ENCODE measurements at places on chromosomes 2 and 18.

DNA sequence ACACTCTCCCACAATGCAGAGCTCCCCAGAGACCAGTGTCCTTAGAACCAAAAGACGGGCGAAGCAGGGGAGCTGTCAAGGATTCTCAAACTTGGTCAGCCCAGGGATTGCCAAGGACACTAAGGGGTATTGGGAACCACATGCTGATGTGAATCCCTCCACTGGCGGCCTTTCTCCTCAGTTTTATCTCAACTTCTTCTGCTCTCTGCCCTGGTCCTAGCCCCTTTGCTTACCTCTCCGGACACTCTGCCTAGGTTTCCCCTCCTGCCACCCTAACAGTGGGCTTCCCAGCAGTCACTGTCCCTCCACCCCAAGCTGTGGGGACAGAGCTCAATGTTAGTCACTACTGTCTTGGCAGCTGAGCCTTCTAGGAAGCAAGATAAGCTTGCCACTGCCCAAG lies 61.1 kb downstream of the POLR1A start:
- DNase-seq, result peak; percentile 0

DNA sequence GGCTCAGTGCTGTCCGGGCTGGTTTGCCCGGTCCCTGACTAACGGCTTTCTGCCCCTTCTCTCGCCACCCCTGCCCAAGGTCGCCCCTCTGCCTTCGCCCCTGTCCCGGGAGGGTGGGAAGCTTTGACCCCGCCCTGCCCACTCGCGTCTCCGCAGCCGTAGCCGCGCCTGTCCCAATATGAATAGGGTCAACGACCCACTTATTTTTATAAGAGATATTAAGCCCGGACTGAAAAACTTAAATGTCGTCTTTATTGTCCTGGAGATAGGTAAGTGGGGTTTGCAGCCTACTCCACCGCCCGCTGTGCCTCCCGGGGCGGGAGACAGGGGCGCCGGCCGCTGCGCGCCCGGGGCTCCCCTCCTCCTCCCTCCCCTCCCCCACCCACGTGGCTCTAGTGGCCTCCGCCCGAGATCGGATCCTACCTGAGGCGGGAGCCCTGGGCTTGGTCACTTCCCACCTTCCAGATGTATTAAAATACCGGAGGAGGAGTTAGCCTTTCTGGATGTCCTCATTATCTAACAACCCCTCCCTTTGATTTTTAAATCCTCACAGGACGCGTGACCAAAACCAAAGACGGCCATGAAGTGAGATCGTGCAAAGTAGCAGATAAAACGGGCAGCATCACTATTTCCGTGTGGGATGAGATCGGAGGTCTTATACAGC lies 633 bp downstream of the NABP1 start:
- DNase-seq, result peak; percentile 68

- DNase-seq, result no peak
Measured at GRCh38 chr2:60306267-60306861, 247.1 kb downstream of the BCL11A start.

GRCh38 chr2:46194856-46195255 lies 102.4 kb upstream of the EPAS1 start:
- no peak for DNase-seq

GRCh38 chr2:187446711-187447110 lies 1.3 kb downstream of the CALCRL start:
- DNase-seq, result no peak

DNA sequence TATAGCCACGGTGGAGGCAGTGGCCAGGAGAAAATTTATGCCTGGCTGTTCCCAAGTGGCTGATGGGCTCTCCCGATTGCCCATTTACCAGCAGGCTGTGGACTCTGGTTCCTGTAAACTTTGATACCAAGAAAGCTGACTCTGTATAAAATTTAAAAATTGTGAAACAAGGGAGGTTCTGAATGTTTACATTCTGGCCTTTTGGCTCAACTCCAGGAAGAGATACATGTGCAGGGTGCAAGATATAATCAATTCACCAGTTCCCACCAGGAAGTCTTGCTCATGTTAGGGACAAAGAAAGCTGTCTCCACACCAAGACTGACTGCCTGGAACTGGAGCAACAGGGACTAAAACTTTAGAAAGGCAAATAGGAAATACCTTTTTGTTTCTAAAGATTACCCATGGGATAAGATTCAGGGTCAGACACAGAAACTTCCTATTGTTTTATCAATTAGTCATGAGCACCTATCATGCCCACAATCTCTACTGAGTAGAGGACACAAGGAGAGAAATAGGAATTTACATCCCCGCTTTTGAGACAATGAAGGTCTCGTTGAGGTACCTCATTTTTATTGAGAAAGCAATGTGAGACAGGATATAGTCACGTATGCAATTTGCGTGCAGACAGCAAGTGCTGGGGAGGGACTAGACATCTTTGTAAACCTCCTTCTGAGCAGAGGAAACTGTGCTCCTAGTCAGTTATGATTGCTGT lies 123.5 kb downstream of the LIPG start:
- no peak for DNase-seq

GRCh38 chr2:71801556-71801955 lies 346.1 kb downstream of the CYP26B1 start:
- no peak for DNase-seq

All from activated T-cell treated with anti-CD3 and anti-CD28 coated beads, Interleukin-2, amount 50 U/mL, for 4 hours (primary cell).